ENCODE measurements at places on chromosomes 4 and X. TPM values are rescaled to one million over a fixed set of nuclear protein-coding genes. Genes with fewer than 3 reads are reported as not detected.

- DNase-seq = no peak
Measured at GRCh38 chrX:44908827-44909226, 35.8 kb downstream of the KDM6A start.

DNA sequence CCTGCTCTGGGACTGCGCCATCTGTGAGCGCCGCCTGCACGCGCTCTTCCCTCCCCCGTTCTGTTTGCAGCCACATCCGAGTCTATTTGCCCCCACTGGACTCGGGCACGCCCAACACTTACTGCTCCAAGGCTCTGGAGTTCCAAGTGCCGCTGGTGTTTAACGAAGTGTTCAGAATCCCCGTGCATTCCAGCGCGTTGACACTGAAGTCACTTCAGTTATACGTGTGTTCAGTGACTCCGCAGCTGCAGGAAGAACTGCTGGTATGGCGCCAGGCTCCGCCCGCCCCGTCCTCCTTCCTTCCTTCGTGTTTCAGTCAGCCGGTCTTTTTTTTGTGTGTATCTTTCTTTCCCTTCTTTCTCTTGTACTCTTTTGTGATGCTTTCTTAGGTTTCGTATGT lies 30.7 kb upstream of the CLCN4 start:
- DNase-seq = no peak

- DNase-seq = no peak
Measured at GRCh38 chrX:48890296-48890925, 7.2 kb downstream of the TIMM17B start.

DNA sequence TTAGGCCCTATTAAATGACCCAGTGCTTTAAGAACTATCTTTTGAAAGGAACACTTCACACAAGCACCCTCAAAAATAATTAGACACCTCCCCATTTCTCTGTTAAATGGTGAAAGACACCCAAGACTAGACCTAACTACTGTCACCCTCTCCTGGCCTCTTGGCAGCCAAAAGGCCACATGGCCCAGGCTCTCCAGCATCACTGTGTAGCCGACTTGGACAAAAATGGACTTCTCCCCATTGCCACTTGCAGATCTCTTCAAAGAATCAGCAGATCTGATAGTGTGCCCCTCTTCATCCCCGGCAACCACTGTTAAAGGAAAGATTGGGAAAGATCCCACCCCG lies 2.0 kb downstream of the MID1IP1 start:
- DNase-seq = no peak

- DNase-seq = no peak
Measured at GRCh38 chr4:137967480-137968190, 274.5 kb downstream of the SLC7A11 start.

- DNase-seq = no peak
Measured at GRCh38 chr4:176999935-177000543, 207.3 kb upstream of the VEGFC start.

- no peak for DNase-seq
Measured at GRCh38 chr4:7585768-7586167, 151.0 kb upstream of the PSAPL1 start.

GRCh38 chrX:71282514-71283402 lies 677 bp upstream of the NONO start:
- DNase-seq = no peak

GRCh38 chrX:118612290-118612689 lies 115.1 kb upstream of the IL13RA1 start:
- no peak for DNase-seq

GRCh38 chr4:88836216-88836615 lies 138.6 kb upstream of the NAP1L5 start:
- no peak for DNase-seq

DNA sequence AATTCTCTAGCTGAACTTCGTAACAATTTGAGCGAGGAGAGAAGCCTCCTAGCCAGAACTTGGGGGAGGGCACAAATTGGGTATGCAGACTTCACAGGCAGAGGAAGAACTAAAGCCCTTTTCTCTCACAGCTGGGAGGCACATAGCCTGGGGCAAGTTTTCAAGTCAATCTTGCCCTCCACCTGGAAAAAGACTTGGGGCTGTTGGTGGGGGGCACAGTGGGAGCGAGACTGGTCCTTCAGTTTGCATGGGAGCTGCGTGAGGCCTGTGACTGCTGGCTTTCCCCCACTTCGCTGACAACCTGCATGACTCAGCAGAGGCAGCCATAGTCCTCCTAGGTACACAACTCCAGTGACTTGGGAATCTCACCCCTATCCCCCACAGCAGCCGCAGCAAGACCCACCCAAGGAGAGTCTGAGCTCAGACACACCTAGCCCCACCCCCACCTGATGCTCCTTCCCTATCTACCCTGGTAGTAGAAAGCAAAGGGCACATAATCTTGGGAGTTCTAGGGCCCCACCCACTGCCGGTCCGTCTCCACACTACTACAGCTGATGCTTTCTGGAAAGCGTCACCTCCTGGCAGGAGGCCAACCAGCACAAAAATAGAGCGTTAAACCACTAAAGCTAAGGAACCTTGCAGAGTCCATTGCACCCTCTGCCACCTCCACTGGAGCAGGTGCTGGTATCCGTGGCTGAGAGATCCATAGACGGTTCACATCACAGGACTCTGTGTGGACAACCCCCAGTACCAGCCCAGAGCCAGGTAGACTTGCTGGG lies 160.8 kb downstream of the CBLL2 start:
- DNase-seq = no peak

DNA sequence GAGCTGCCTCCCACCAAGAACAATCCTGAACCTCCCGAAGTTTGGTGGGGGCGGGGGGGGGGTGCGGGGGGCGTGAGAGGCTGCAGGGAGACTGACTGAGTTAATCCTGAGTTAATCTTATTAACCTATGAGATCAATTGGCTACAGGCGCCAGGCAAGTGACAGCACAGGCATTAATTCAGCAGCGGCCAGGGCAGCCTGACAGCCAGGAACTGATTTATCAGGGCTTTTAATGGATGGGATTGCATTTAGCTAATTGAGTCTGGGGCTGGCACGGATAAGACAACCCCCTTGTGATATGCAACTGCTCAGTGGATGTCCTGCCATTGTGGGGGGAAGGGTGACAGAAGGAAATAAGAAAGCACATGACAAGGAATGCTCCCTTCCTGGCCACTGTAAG lies 16.3 kb downstream of the RTL5 start:
- no peak for DNase-seq

DNA sequence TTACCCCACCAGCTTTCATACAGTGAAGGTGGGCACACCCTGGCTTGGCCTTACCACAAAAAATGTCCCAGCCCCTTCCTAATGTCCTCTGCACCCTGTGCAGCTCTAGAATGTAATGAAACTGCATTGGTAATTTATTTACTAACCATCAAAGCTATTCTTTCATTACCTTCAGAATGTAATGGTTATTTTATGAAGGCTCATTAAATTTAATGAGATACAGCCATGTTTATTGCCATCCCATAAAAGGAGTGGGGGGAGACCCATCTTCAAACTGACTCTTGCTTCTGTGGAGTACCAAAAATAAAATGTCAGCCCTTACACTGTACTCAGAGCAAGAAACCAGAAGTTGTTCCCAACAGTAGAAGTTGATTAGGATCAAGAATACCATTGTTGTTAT lies 25.0 kb downstream of the NKX6-1 start:
- DNase-seq = no peak

DNA sequence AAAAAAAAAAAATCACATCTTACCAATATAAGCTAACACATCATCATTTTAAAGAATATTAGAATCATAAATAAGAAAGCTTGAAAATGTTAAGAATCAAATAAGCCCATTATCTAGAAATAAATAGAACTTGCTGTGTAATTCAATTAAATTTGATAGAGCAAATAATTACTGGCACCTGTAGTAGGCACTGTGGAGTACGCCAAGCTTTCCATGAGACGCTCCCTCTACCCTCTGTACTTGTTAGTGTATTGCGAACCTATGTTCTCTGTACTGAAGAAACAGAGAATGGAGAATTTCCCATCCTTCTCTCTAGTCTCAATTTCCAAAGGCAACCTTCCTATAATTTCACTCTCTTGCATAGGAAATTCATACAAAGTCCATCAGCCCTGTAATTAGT lies 61.7 kb upstream of the HAND2 start:
- no peak for DNase-seq

DNA sequence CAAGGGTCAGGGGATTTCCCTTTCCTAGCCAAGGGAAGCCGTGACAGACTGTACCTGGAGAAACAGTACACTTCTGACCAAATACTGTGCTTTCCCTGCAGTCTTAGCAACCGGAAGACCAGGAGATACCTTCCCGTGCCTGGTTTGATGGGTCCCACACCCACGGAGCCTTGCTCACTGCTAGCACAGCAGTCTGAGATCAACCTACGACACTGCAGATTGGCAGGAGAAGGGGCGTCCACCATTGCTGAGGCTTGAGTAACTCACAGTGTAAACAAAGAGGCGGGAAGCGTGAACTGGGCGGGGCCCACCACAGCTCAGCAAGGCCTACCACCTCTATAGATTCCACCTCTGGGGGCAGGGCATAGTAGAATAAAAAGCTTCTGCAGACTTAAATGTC lies 48.7 kb upstream of the SRD5A3 start:
- DNase-seq = no peak

DNA sequence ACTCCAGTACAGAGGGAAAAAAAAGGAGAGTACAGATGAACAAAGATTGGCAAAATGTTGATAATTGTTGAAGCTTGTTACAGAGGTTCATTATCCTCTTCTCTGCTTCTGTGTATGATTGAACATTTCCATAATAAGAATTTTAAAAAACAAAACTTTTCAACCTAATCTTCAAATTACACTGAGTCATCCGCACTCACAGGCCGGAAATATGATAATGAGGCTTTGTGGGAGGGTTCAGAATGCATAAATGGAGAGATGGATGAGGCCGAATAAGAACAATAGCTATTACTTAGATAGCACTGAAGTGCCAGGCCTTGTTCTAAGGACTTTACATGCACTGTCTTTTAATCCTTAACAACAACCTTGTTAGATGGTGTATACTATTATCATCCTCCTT lies 4.6 kb upstream of the ERCC6L start:
- DNase-seq = no peak

DNA sequence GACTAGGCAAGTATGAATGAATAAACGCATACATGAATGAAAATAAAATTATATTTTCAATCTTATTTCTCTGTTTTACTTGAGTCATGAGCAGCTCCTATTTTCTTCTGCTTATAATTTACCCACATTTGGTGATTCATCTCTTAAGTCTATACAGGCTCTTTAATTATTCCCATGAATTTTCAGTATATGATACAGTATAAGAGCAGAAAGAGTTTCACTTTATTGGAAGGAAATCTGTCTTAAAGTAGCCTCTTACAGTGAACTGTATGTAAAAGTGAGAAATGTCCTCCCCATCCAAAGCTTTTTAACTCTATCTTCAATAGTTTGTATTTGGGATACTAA lies 50.8 kb downstream of the TMEM165 start:
- no peak for DNase-seq

CFAP299 gene
- not detected for total RNA-seq

TNIP2 gene
- 85.5 TPM for total RNA-seq

CYBB gene
- total RNA-seq = 14.6 TPM

MFAP3L gene
- 5.9 TPM for total RNA-seq

GSX2 gene
- not detected for total RNA-seq

CTAG2 gene
- total RNA-seq = not detected

SSX4B gene
- total RNA-seq = not detected

XG gene
- 0.39 TPM for total RNA-seq

IGBP1 gene
- 48.2 TPM for total RNA-seq

IGSF1 gene
- 2.5 TPM for total RNA-seq

YIPF7 gene
- total RNA-seq = not detected

THAP9 gene
- total RNA-seq = 2.2 TPM

CORIN gene
- total RNA-seq = 1.2 TPM

BTC gene
- total RNA-seq = 40.6 TPM

ADGRG4 gene
- 0.17 TPM for total RNA-seq
